ENCODE measurements at places on chromosomes 6 and 20.

GRCh38 chr6:1625794-1626435, 16.2 kb downstream of the FOXC1 start:
- DNase-seq: no peak

DNA sequence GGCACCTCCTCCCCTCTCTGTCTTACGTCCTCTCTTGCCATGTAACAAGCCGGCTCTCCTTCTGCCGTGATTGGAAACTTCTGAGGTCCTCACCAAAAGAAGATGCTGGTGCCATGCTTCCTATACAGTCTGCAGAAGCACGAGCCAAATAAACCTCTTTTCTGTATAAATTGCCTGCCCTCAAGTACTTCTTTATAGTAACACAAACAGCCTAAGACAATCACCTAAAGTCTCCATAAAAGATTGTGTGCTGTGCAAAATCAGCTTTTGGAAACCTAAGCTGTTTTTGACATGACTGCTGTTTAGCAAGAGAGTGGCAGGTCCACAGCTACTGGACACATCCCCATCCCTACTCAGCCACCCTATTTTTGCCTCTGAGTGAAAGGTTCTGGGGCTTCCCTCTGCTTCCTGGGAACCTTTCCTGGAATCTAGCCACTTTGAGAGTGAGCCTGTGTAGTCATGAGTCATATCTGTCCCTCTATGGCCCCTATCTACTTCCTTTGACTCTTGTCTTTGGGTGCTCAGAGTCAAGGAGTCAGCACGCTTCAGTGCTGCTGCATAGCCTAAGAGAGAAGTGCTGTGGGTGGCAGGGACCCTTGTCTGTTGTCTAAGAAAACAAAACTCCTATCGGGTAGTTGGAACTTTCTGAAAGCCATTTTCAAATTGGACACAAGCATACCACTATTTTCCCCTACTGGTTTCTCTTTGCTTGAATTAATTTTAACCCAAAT, 110.0 kb downstream of the PPP1R14C start:
- DNase-seq: no peak

GRCh38 chr20:15375836-15376235, 1038.4 kb upstream of the FLRT3 start:
- DNase-seq: no peak

DNA sequence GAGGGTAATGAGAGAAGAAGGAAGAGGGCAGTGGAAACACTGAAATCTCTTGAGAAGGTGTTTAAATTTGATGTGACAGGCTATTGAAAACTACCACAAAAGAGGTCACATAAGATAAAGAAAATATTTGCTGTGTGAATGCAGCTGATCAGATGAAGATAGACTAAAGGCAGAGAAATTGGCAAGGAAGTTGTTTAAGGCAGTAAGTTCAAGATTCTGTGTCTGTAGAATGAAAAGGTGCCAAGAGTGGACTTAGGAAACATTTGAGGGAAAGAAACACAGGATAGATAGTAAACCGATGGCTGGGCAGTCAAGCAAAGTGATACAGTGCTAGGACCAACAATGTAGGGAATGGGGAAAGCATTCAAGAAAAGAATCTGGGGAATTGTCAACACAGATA, 332.3 kb upstream of the MARCKS start:
- no peak for DNase-seq

DNA sequence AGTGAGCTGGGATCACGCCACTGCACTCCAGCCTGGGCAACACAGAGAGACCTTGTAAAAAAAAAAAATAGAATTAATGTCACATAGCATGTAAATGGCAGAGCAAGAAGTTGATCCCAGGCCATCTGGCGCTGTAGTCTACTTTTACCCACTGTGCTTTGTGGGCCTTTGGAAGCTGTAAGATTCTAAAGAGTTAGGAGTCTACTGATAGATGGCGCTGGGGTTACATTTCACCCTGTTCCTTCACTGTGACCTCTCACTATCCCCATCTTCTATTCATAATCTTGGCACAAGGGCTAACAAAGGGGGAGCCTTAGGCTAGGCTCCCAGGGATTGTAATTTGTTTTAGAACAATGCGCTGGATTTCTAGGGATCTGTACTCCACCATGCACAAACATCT, 24.4 kb downstream of the SIRPD start:
- DNase-seq: no peak

DNA sequence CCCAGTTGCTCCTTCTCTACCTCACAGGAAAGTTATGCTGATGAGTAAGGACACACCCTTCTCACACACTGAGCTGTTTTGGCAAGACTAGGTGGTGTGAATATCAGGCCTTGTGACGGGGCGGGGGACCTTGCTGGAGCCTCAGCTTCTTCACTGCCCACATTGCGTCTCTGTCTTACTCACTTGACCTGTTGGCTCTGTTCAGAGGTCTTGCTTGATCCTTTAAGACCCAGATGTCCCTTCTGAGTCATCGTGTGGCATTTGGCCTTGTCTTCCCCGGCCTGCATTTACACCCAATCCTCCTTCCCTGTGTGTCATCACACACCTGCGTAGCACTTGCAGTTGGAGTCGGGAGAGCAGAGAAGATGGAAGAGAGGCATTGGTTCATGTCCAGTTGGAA, 8.3 kb upstream of the PRND start:
- DNase-seq: no peak

DNA sequence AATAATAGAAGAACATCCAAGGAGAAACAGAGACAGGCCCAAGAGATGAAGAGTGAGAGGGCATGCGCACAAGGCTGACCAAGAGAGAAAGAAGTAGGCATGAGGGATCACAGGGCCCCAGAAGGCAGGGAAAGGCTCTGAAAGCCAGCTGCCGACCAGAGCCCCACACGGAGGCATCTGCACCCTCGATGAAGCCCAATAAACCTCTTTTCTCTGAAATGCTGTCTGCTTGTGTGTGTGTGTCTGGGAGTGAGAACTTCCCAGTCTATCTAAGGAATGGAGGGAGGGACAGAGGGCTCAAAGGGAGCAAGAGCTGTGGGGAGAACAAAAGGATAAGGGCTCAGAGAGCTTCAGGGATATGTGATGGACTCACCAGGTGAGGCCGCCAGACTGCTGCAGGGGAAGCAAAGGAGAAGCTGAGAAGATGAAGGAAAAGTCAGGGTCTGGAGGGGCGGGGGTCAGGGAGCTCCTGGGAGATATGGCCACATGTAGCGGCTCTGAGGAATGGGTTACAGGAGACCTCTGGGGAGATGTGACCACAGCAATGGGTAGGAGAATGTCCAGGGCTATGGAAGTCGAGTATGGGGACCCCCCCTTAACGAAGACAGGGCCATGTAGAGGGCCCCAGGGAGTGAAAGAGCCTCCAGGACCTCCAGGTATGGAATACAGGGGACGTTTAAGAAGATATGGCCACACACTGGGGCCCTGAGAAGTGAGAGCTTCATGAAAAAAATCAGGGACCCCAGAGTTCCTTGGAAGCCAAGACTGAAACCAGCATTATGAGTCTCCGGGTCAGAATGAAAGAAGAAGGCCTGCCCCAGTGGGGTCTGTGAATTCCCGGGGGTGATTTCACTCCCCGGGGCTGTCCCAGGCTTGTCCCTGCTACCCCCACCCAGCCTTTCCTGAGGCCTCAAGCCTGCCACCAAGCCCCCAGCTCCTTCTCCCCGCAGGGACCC, 981 bp upstream of the TNF start:
- no peak for DNase-seq

DNA sequence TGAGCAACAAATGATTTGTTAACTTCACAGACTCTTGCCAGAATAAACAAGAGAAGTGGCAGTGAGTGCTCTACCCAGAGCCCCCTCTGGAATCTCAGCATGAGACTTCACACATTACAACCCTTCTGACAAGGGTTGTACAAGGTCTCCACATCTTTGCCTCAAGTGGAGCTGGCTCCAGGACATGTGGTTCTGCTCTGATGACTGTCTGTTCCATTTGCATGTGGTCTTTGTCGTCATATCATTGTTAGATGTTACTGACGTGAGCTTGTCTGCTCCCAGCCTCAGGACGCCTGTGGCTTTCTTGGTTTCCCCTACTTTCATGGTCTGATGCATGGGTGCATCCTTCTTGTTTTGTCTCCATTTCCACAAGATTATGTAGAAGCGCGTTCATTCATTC, 115.0 kb downstream of the SLC24A3 start:
- no peak for DNase-seq

DNA sequence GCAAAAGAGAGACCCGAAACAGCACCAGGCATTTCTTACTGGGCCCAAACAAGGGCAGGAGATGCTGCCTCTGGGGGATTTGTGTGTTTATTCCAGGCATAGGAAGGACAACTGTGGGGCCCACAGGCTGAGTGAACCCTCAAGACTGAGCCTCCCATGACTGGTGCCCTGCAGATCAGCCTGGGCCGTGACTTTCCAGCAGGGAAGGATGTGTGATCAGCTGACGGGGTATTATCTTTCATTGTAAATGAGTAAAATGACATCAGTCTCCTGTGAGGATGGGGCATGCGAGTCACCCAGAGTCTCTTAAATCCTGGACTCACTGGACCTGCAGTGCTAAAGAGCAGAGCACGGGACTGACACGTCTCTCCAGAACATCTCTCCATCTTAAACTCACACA, 3.9 kb upstream of the TEAD3 start:
- DNase-seq: no peak

DNA sequence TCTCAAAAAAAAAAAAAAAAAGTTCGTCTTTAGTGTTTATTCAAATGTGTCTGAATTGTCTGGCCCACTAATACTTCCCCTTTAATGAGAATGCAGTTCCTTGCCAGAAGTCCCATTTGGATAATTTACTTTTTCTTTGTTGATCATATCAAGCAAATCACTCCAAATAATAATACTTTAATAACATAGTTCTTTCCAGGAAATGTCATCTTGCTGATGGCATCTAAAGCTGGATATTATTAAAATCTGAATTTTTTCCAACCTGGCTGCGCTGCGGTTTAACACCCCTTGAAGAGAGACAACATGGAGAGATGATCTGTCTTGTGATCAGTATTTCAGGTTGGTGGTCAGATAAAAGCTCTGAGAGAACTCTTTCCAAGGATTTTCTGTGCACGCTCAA, 111.2 kb upstream of the CNKSR3 start:
- no peak for DNase-seq

DNA sequence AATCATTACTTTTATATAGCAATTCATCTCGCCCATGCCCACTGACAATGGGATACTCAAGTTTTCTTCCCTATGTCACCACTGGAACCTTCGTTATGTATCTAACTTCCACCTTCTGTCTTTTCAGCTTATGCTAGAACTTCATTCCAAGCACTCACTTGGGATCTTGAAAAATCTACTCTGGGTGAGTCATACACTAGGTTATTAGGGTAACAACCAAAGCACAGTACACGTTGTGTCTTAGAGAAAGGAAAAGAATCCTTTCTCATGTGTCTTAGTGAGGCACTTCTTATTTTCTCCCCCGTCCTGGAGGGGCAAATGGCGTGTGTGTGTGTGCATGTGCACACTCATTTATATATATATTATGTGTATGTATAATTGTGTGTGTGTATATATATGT, 18.3 kb upstream of the FAM162B start:
- no peak for DNase-seq

DNA sequence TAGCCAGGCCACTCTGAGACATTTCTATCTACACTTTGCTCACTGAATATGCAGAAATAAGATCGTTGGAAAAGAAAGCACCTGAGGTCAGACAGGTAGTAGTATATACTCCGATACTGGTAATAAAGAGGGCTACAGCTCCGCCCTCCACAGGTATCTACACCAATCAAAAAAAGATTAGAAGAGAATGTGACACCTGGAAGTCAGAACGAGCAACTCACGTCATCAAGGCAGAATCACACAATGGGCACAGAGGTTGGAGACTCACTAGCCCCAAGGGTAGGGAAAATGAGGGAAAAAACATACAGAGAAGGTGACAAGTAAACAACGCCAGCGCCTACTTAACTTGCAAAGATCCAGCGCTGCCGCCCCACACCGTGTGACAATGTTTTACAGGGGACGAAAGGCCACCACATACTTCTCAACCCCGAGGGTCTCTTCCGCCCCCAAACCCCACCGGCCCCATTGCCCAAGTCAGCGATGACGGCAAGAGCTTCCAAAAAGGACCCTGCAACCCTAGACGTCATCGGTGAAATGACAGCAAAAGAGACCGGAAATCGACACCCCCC, 653 bp downstream of the LMBRD1 start:
- no peak for DNase-seq

DNA sequence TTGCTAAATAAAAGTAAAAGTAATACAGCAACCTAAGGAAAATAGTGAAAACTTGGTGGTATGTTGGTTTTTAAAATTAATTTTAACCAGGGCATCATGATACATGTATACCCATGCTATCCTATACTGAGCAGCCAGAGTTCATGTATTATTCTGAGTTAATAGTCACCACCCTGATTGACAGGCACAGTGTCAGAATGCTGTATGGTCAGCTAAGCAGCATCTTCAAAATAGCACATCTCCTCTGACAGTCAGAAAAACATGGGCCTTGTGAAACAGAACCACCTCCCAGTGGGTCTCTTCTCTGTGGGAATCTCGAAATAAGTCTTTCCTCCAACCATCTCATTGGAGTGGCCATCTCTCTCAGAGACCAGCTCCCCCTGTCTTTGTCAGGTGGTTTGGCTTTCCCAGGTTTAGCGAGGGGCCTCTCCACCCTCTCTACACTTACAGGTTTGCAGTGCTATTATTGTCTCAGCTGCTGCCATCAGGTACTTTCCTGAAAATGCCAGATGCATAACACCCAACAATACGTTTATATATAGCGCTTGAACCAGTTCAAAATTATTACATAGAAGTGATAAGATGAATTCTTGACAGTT, 47.1 kb upstream of the RNF8 start:
- DNase-seq: no peak

- DNase-seq: no peak
Observed at GRCh38 chr6:169253337-169254238, at the start of gene THBS2. TSS of gene THBS2 (minus strand) at chr6:169253846. CDS start at chr6:169250784, 3,062 bp downstream.

DNA sequence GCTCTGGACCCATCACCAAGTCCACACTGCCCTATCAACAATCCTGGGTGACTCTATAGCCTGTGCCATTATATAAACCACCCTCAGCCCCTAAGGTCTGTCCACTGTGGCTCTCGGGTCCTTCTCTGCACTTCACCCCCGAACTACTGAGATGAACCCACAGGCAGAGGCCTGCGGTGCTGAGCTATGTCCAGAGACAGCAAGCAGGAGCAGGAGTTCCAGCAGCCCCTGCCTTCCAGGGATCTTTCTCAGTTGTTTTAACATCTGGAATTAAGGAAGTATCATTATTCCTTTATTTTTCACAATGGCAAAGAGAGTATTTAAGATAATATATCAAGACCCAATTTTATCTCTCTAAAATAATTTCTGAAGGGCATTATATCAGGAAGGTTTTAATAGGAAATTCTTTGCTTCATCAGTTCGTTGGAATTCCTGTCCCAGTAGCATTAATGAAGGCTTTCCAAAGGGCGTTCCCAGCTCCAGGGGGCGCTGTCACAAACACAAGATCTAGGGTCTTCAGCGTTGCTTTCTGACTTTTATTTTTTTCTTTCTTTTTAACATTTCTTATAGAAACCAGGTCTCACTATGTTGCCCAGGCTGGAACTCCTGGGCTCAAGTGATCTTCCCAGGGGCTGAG, 27.3 kb downstream of the RRBP1 start:
- DNase-seq: no peak

- no peak for DNase-seq
Observed at GRCh38 chr6:165019681-165020080, 289.7 kb downstream of the C6orf118 start.

Measured in activated T-helper 9 cell treated with anti-CD3 and anti-CD28 coated beads, Interleukin-2, amount 50 U/mL, for 16 hours (primary cell).